ENCODE measurements at places on chromosomes 1 and 21.

GRCh38 chr1:41428738-41429640 is 55.5 kb downstream of the EDN2 start:
- DNase-seq, result no peak

- DNase-seq, result no peak
Measured at GRCh38 chr1:220966881-220967611, 87.8 kb downstream of the HLX start.

GRCh38 chr1:42313970-42314369 is 21.1 kb downstream of the FOXJ3 start:
- DNase-seq, result no peak

GRCh38 chr1:41612953-41613352 is 128.5 kb upstream of the EDN2 start:
- no peak for DNase-seq

- DNase-seq, result no peak
Measured at GRCh38 chr1:243459059-243459458, 203.2 kb downstream of the SDCCAG8 start.

- DNase-seq, result no peak
Measured at GRCh38 chr1:25657883-25658760, 41.5 kb downstream of the MAN1C1 start.

GRCh38 chr1:209647156-209647555 is 5.1 kb downstream of the LAMB3 start:
- DNase-seq, result no peak

GRCh38 chr1:67339623-67340343 is 32.1 kb downstream of the IL12RB2 start:
- no peak for DNase-seq

GRCh38 chr1:225446981-225447615 is 19.3 kb upstream of the LBR start:
- peak; percentile 25 for DNase-seq

GRCh38 chr1:29471487-29472313 is 235.4 kb downstream of the PTPRU start:
- DNase-seq, result peak; percentile 87

DNA sequence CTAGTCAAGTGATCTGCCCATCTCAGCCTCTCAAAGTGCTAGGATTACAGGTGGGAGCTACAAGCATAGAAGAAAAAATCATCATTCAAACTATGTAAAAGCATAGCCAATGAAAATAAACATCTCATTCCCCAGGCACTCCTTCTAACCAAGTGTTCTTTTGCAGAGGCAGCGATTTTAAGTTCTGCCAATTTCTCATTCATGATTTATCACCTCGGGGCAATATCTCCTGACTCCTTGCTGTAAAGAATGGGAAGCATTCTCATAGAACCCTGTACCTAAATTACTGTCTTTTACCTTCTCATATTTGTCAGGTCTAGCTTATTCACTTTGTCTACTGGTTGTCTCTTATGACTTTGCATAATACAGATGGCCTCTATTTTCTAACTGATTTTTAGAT is 32.5 kb upstream of the IVNS1ABP start:
- DNase-seq, result peak; percentile 26

- DNase-seq, result no peak
Measured at GRCh38 chr1:79004916-79005315, 1.6 kb downstream of the ADGRL4 start.

GRCh38 chr1:25993197-25993951 is 4.5 kb downstream of the PAFAH2 start:
- DNase-seq, result peak; percentile 59

DNA sequence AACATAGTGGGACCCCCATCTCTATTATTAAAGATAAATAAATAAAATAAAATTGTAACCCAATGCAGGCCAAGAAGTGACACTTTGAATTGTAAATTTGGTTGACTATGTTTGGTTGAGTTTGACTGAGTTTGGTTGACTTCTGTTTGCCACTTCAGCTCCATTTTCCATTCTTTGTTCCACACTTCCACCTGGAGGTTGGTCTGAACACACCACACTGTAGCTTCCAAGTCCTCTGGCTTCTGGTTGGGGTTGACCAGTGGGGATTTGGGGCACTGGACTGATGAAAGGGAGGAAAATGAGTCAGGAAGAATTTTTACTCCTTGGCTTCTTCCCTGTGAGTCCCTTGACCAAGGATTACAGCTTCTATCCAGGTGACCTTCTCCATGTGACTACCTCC is 40.6 kb upstream of the DIPK1A start:
- DNase-seq, result no peak

- no peak for DNase-seq
Measured at GRCh38 chr1:63877816-63878215, 104.0 kb downstream of the ROR1 start.

- no peak for DNase-seq
Measured at GRCh38 chr1:232166942-232167341, 463.0 kb downstream of the SIPA1L2 start.

- DNase-seq, result peak; percentile 79
Measured at GRCh38 chr1:184574588-184574987, 180.1 kb downstream of the EDEM3 start.

GRCh38 chr1:3584915-3585314 is 26.4 kb downstream of the MEGF6 start:
- no peak for DNase-seq

GRCh38 chr1:159014851-159015250 is 5.1 kb downstream of the IFI16 start:
- no peak for DNase-seq

DNA sequence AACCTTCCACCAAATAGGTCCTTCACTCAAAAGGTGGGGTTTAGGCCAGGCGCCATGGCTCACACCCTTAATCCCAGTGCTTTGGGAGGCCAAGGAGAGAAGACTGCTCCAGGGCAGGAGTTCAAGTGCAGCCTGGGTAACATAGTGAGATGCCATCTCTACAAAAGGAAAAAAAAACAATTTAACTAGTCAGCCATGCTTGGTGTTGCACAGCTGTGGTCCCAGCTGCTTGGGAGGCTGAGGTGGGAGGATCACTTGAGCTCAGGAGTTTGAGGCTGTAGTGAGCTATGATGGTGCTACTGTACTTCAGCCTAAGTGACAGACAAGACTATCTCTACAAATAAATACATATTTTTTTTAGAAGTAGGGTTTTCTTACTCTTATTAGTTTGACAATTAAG is 617.5 kb downstream of the KIF26B start:
- DNase-seq, result no peak

DNA sequence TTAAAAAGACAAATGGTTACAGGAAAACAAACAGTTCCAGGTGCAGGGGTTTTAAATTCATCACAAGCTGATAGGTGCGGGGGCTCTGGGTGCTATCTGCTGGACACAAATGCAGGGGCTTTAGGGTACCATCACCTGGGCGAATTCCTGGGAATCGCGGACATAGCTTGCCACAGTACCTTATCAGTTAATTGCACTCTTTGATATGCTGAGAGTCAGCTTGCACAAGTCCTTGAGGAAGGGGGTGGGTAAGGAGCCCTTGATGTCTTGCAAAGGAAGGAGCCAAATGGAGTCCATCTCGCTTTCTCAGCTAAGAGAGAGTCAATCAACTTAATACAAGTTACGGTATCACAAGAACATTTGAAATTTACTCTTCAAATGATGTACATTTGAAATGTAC is 25.4 kb upstream of the TMEM54 start:
- DNase-seq, result no peak

GRCh38 chr1:153929426-153929825 is 6.7 kb upstream of the GATAD2B start:
- no peak for DNase-seq

DNA sequence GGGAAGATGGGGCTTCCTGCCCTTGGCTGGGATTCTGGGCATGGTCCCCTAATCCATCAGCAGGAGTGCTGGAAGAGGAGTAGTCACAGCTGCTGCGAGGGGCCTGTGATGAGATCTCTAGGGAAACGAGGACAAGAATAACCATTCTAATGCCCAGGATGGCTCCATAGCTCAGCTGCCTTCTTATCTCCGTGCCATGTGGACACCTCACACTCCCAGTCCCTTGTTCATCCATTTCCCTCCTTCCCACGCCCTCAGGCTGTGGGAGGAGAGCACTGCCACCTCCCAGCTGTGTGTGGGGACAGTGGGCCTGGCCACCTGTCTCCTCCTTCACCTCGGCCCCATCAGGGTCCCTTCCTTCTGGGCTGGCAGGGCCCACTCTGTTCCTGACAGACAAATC is 16.1 kb upstream of the ETV3 start:
- DNase-seq, result no peak

- no peak for DNase-seq
Measured at GRCh38 chr1:37853157-37853556, 6.2 kb downstream of the MTF1 start.

DNA sequence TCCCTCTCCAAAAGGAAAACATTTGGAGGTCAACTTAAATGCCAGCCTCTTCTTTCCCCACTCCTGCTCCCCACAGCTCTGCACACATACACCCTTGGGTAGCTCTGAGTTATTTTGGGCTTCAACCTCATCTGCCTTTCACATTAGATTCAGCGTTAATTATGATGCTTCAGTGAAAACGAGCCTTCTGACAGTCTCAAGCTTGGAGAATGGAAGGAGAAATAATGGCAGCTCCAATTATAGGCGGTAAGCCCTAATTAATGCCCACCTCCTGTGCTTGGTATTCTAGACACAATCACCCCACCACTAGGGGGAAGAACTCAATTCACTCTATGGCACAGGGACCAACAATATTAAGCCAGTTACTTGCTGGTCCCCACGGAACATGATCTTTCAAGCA is 397.9 kb downstream of the BRINP2 start:
- DNase-seq, result peak; percentile 74

- DNase-seq, result no peak
Measured at GRCh38 chr1:65845535-65846060, 52.9 kb downstream of the PDE4B start.

DNA sequence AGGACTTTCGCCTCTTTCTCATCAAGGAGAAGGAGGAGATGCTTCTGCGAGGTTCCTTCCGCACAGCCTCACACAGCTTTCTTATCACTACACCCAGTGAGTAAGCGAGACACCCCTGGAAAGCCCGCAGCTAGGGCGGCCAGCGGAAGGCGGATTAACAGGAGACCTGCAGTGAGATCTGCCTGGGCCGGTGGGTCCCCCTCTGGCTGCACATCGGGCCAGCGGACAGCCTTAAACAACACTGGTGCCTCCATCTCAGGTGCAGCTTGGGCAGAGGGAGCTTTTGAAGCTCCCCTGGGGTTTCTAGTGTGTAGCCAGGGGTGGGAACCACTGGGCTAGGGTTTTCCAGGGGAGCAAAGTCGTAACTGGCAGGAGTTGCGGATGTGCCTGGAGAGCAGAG is 17.5 kb upstream of the MTARC1 start:
- no peak for DNase-seq

DNA sequence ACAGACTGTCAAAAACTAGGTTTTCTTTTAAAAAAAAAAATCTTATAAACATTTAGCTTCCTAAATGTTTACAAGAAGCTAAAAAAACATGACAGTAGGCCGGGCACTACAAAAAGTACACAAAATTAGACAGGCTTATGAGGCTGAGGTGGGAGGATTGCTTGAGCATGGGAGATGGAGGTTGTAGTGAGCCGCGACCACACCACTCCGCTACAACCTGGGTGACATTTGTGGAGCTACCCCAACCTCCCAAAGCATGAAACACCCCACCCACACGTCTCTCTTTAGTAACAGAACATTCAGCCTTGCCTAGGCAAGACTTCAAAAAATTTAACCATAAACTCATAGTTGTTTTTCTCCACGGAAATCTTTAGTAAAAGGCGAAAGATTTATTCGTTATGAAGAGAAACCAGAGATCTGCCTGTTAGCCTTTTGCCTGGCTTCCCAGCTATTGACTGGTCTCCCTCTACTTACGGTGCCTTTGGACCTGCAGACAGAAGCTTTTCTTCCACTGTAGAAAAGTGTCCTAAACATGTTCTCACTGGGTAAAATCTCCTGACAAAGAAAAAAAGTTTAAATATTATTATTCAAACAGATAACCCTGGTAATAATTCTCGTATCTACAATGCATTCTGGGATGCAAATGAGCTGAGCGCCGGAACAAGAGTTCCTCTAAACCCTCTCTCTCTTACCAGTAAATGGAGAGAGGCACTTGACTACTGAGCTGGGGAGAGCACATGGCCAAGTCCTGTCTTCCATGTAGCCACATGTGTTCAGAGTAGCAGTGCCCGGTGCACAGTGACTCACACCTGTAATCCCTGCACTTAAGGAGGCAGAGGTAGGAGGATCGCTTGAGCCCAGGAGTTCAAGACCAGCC is 9.2 kb downstream of the RNU5D-1 start:
- peak; percentile 32 for DNase-seq

DNA sequence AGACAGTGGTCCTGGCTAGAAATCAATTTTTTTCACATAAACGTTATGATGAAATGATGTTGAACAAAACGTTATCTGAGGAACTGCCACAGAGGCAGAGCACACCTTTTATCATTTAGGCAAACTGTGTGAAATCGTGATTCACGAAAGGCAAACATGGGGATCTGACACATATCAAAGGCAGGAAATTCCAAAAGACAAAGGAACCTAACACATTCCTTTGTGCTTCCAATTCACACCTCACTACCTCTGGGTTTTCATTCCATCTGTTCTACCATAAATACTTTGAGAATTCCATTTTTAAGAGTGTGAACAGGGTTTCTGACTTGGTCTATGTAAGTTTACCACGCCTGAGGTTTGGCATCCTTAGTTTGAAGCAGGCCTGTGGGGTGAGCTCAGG is 119.5 kb upstream of the KRTAP19-8 start:
- no peak for DNase-seq

DNA sequence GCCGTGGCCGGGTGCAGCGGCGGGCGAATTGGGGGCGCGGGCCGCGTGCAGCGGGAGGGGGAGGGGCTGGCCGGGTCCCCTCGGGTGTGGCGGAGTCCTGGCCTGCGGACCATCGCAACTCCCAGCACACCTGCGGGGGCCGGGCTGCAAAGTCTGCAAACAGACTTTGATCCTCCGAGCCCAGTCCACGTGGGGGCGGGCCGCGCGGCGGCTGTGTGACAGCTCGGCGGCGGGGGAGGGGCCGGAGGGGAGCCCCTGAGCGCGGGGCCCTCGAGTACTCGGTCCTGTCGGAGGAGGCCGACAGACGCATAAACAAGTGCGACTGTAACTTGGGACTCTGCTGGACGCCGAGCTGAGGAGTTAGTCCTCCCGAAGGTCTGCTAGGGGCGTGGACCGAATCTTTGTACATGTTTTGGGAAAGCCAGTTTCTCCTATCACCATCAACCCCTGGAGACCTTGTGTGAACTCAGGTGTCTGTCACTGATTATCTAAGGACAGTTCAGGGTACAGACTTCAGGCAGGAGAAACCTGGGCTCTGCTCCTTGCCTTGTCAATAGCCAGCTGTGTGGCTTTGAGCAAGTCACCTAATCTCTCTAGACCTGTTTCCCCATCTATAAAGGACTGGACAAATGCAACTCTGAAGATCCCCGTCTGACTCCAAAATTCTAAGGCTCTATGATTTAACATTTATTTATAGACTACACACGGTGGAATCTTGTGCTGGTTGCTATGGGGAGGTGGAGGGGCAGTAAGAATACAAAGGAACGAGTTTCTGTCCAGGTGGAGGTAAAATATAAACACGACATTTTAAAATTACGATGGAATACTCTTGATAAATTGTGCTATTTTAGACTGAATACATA is 710 bp upstream of the SLC30A1 start:
- DNase-seq, result peak; percentile 88

DNA sequence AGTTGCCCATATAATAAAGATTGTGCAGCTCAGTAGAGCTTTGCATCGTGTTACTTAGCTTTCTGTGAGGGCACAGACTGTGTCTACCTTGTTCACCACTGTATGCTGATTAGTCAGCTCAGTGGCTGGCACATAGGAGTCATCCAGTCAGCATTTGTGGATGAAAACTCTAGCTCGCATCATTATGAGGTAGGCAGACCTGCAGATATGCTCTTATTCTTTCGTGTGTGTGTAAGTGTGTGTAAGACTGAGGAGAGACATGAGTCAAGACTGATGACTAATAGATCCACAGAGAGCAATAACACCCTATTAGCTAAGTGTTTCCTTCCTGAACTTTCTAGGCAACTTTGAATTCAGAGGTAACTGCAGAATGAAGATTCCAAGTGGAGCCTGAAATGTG is 17.1 kb downstream of the TTF2 start:
- no peak for DNase-seq

Data from eye (tissue), 1 donor.